ENCODE measurements at places on chromosomes 11 and 22.

GRCh38 chr11:112115386-112115785 is 28.7 kb downstream of the SDHD start:
- no peak for DNase-seq

DNA sequence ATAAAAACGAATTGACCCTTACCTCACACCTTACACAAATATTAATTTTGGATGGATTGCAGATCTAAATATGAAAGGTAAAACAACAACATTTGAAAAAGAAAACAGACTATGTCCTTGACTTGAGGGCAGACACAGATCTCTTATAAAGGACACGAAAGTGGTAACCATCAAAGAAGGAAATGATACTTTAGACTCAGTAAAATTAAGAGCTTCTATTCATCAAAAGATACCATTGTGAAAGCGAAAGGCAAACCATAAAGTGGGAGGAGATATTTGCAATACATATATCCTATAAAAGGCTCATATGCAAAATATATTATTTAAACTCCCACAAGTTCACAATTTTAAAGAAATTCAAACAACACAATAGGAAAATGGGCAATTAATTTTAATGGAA is 5.0 kb downstream of the HEPACAM start:
- no peak for DNase-seq

- peak; percentile 42 for DNase-seq
Observed at GRCh38 chr22:38034278-38034882, 22.8 kb upstream of the PICK1 start.

- DNase-seq: no peak
Observed at GRCh38 chr11:41145420-41145819, 314.0 kb downstream of the LRRC4C start.

DNA sequence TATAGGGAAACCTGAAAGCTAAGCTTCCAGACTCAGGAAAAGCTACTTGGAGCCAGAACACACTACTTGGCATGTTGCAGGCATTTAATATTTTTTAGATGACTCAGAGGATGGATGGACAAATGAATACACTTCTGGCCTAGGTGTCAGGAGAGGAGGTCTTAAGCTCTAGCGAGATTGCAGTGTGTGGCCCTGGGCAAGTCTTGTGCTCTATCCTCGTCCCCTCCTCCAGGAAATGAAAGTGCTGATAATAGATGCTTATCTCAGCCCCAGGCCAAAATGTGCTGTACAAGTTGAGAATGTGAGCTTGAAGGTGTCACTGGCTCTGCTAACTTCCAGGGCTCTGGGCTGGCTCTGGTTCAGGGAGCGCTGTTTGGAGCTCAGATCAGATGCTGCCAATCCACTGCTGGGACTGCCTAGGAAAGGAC is 136.3 kb downstream of the PKNOX2 start:
- peak; percentile 61 for DNase-seq

- DNase-seq: no peak
Observed at GRCh38 chr11:60809249-60809648, 24.1 kb downstream of the MS4A10 start.

- no peak for DNase-seq
Observed at GRCh38 chr22:46472722-46473016, 64.8 kb downstream of the CELSR1 start.

GRCh38 chr11:70729949-70730348 is 331.6 kb downstream of the CTTN start:
- DNase-seq: no peak

DNA sequence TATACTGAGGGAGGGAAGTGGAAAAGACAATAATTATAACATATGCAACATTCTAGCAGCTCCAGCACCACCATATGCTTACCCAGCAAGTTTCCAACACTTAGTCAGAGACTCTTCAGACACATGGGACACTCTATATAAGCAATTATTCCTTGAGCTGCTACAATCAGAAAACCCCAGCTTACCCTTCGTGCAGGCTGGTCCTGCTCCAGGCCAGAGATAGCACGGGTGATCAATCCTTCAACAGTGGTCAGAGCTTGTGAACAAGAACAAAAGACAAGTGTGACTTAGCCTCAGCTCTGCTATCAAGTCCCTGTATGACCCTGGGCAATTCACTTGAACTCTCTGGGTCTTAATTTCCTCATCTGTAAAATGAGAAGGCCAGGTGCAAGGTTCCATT is 1.5 kb downstream of the ZPR1 start:
- no peak for DNase-seq

DNA sequence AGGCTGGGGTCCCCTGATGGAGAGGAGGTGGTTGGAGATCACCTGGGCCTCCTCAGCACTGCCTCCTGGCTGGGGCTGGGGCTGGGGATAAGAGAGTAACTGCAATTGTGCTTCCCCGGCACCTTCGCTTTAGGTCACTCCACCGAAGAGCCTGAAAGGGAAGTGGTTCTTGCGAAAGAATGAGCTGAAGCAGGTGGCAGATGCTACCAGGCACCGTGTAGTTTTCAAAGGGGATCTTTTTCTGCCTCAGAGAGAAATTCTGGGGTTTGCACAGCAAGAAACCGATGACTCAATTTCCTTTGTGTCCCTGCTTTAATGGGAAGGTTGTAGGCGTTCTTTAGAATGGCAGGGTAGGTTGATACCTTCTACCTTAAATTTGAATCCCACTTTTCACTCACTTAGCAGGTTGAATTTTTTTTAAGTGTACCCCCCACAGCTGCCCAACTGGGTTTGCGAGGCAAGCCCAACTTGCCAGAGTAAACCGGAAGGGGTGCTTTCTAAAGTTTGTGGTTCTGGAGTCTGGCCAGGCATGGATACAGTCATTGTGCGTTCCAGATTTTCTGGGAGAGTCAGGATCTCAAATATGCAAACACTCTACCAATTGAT is 5.3 kb downstream of the CD44 start:
- DNase-seq: no peak

DNA sequence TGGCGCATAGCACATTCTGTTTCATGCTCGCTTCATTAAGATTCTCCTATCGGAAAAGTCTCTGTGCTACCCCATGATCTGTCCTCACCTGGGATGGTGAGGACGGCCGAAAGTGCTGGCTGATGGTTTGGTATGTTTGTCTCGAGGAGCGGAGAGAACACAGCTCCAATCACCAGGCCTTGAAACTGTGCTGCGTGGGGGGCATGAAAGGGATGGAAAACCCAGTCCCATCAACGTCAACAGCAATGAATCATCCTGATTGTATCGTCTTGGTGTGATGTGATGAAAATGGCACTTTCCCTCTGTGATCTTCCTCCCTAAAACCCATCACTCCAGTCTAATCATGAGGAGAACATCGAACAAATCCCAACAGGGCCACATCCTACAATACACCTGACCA is 8.4 kb downstream of the FXYD6 start:
- DNase-seq: no peak

DNA sequence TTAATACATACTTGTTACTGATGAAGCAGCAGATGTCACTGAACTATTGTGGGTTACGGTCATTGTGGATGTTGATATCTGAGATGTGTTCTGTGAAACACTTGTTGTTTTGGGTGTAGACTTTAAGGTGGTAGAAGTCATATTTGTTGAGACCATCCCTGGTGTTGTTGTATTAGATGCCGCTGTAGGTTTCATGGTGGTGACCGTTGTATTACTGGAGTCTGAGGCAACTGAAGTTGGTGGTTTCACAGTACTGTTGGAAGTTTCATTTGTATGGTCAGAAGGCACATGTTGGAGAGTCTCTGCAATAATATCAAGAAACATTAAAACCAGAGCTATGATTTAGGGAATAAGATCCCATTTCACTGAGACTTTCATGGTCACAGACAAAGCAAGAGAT is 50.7 kb downstream of the TMEM123 start:
- no peak for DNase-seq

- no peak for DNase-seq
Observed at GRCh38 chr11:59200423-59200746, 12.3 kb downstream of the MPEG1 start.

- DNase-seq: no peak
Observed at GRCh38 chr11:82960779-82961143, 59.2 kb downstream of the DDIAS start.

DNA sequence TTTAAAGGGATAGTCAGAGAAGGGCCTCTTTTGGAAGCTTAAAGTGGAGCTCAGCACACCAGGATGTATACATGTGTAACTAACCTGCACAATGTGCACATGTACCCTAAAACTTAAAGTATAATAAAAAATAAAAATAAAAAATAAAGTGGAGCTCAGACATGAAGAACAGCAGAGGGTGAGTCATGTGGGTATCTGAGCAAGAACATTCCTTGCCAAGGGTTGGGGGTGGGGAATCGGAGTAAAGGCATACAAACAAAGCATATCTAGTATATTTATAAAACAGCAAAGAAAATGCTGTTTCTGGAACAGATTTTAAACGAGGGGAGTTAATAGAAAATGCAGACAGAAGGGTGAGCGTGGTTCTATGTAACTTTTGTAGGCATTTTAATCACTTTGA is 562.6 kb upstream of the ANO3 start:
- no peak for DNase-seq

DNA sequence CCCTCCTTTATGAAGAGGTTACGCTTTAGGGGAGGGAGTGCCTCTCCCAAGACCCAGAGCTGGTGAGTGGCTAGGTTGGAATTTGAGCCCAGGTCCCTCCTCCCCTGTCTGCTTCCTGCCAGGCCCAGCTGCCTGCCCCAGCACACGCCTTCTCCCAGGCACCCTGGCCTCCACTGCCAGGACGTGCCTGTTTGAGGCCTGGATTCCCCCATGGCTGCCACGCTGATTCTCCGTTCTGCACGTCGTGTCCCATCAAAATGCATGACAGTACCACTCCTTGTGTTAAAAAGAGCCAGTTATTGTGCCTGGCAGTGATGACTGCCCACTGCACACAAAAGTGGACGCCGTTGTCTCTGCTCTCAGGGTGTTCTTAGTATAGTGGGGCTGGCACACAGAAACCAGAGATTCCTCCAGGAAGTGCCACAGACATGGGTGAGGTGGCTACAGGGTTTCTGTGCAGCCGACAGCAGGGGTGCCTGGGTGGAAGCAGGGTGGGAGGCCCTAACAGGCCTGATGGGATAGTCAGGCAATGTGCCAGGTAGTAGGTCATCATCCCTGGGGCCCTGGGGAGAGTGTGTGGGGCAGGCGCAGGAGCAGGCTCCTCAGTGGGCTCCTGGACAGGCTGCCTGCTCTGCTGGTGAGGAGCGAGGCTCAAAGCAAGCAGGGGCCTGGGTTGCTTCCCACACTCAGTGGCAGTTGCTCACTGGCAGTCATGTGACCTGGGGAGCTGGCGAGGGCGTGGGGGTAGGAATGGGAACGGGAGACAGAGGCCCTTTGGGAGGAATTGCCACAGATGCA is 24.2 kb downstream of the MED15 start:
- DNase-seq: peak; percentile 78

- DNase-seq: no peak
Observed at GRCh38 chr11:113461639-113462038, 13.6 kb downstream of the DRD2 start.

DNA sequence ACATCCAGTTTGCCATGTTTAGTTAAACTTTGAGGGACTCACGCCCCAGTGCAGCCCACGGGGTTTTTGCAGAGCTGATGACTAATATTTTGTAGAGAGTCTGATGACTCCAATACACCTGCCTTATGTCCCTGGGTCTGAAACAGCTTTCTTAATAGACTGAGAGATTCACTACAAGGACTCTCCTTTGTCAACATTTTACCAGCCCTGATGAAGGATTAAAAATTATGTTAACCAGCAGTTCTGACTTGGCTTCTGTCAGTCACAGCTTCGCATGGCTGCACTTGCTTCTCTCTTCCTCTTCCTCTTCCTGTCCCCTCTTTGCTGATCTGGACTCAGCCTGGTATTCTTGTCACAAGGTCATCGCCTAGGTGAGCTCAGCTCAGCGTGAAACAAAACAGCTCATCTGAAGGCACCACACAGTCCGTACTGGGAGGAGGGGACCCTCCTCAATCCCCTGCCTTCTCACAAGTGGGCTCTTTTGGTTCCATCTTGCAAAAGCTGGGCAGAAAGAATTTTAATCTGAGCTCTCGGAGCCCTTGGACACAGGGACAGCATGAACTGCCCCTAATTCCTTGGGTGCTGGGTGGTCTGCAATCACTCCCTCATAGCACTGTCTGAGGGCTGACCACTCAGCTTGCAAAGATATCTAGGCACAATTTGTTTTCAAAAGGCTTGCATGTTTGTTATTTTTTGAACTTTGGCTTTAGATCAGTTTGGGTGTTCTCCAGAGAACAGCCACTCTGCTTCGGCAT is 38.1 kb upstream of the POU2AF1 start:
- DNase-seq: no peak

DNA sequence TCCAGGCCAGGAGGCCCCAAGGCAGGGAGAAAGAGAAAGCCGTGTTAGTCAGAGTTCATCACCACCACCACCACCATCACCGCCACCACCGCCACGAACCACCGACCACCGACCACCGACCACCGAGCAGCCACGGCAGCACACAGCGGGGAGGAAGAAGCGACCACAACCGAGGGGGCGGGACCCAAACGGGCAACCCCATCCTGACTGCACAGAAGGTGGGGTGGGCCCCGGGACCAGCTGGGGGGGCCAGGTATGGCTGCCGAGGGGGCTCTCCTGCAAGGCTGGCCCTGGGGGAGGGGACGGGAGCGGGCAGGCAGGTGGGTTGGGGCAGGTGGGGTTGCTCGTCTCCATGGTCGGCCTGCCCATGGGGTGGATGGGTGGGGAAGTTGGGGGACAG is 34.2 kb downstream of the SYT7 start:
- DNase-seq: no peak

- DNase-seq: no peak
Observed at GRCh38 chr22:40797427-40797826, 21.7 kb downstream of the SLC25A17 start.

- DNase-seq: no peak
Observed at GRCh38 chr11:12175694-12176241, 65.4 kb downstream of the MICAL2 start.

- DNase-seq: no peak
Observed at GRCh38 chr11:75576499-75576918, 14.5 kb downstream of the SERPINH1 start.
